ENCODE measurements at places on chromosomes 7 and 10.

DNA sequence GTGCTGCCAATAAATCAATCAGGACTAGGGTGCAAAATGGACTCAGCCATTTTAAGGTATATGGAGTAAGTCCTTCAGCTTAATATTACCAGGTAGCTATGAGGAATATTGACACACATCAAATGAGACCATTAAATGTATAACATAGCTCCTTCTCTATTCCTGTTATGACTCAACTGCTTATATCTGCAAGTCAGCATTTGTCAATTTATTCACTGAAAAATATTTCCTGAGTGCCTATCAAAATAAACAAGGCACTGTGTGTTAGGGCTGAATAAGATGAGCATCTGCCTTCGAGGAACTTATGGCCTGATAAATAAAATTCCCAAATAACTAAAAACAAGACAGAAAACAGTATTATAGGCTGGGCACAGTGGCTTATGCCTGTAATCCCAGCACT, 113.8 kb downstream of the CDK6 start:
- DNase-seq, result no peak

GRCh38 chr7:76356823-76357222, 2.0 kb downstream of the YWHAG start:
- DNase-seq, result no peak

GRCh38 chr10:132143162-132143561, 43.6 kb upstream of the DPYSL4 start:
- no peak for DNase-seq

DNA sequence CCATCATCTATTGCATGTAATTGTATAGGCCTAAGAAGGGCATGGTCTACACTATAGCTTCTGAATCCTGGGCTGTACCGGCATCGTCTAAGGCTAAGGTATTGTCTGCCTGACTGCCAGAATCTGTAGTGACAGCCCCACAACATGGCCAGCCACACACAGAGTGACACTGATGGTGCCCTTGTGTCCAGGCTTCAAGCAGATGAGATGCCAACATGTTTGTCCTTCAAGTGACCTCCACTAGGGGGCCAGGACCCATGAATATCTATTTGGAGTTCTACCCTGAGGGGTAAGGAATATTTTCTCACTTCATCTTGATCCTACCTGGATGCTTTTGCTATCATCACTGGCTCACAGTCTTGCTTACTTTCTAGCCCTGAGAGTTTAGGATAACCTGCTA, 1.5 kb downstream of the CYP3A7 start:
- no peak for DNase-seq

DNA sequence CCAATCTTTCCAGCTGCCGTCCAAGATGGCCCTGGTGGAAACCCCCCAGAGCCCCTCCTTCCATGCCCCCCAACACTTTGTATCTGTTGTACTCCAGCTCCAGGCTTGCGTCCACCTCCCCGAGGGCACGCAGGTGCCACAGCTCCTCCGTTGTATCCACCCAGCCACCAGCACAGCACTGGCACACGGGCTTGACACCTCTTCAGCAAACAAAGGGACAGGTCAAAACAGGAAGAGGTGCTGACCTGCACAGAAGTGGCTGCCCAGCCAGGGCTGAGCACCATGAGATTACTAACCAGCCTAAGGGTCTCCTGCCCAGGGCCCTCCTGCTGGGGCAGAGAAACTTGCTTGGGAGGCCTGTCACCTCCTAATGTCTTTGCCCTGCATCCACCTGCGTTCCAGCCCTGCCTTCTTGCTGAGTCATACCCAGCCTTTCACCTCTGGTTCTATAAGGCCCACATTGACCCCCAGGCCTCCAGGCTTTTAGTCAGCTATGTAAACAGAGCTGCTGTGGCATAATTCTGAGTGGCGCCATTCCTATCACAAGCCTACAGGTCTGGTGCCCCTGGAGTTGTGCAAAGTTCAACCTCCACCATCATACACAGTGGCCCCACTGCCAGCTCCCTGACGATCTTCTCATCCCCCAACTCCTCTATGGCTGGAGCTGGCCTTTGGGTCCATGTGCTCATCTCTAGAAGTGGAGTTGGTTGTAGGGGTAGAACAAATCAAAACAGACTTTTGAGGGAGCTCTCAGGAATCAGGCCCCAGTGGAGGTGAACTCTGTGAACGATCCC, 20.9 kb downstream of the SLC29A3 start:
- DNase-seq, result no peak

DNA sequence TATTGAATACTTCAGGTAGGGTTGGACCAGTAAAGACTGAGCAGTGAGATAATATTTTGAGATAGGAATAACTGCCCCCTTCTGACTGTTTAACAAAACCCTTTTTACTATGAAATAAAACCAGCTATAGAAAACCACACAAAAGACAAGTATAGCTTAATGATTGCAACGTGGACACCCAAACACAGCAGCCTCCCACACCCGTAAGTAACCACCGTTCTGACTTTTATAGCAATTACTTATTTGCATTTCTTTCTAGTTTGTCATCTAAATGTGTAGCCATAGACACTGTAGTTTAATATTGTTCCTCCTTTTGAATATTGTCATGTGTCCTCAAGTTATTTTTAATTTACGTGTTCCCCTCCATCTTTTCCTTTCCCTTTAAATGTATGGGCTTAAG, 42.9 kb upstream of the SYPL1 start:
- DNase-seq, result no peak

- DNase-seq, result no peak
These were observed 86.9 kb downstream of the EXOC4 start for GRCh38 chr7:133339772-133340171.

DNA sequence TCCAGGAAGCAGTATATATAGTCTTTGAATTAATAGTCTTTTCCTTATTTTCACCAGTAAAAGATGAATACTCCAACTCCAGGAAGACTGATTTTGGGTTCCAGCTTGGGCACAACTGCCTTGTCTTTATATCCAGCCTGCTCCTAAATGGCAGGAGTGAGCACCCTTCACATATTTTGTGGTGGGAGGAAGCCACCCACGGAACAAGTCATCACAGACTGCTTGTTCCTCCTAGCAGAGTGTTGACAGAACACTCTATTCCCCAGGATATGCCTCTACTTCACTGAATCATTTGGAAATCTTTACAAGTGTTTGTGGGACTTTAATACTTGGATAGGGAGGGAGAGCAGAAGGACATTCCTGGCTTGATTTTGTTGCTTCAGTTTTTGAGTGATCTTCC, 31.7 kb downstream of the ITPRID1 start:
- DNase-seq, result no peak

- no peak for DNase-seq
These were observed 12.0 kb upstream of the AQP1 start for GRCh38 chr7:30899630-30900029.

- DNase-seq, result no peak
These were observed 231.8 kb upstream of the CACNA2D1 start for GRCh38 chr7:82675396-82675795.

- DNase-seq, result no peak
These were observed 53.4 kb downstream of the EPC1 start for GRCh38 chr10:32293581-32293980.

DNA sequence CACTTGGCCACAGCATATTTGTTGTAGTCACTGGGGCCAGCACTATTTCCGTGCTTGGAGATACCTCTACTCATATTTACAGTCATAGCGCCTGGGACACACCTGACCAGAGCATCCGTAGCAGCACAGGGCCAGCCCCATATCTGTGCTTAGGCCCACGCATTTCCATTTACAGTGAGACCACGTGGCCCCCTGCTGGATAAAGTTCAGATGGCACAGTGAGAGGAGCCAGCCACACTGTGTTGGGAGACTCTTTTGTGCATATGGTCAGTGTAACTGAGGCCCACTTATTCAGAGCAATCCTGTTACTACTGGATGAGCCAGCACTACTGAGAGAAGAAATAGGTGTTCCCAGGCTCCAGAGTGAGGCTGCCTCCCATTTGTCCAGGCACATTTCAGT, 455.3 kb downstream of the REEP3 start:
- DNase-seq, result no peak

DNA sequence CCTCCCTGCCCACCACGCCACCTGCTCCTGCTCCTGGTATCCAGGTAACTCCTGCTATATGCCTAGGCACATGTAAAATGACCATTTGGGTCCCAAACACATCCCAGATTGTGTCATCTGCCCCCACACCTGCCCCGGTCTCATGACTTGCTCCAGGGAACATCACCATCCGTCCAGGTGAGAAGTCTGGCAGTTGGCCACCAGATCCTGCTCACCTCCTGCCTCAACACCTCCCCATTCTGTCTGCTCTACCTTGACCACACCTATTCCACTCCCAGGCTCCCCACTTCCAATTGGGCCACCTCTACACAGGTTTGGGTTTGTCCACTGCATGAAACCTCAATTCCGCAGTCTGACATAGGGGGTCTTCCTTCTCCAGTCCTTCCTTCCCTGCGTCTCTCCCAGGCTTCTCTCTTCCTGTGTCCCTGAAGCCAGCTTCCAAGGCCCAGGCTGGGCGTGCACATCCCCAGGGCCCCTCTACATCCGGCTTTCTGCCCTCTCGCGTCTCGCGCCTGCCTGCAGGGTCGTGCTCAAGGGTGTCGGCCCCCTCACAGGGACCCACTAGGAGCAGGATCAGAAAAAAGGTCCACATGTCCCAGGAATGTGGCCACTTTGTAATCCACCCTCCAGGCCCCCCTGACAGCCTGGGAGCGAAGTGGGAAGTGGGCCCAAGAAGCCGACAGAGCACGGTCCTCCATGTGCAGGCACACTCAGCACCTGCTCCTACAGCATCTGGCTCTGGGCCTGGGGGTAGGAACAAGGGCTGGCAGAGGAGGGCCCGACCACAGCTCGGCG, 49.3 kb upstream of the DAGLB start:
- DNase-seq, result no peak

DNA sequence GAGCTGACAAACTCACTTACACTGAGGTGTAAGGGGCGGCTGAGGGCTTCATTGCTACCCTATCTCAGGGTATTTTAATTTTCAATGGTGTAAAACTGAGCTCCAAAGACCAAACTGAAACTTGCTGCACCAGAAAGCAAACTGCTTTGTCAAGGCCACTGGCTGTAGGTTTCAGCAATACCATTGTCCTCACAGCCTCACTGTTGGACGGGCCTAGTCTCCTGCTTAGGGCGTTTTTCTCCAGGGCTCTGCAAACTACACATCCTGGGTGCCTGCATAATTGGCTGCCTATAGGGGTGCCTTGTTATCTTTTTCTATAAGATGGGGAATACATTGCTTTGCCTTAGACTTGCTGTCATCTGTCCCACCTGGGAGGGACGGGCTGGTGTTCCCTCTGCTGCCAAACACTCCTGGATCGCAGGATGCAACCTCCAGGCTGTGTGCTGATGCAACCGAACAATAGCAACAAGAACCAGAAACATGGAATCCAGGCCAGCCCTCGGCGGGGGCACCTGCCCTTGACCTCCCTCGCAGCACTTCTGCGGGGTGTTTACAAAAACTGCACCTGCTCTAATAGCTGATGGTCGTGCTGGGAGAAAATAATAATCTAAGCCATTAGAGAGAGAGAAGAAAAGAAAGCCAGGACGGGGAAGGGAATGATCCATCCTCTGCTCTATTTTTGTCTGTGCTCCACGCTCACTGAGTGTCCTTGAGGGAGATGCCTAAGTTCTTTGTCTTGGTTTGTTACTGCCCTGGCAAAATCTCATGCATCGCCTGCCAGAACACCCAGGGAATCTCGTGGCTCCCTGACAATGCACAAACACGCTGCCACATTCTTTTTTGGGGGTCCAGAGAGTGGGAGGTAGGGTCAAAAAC, 104.5 kb downstream of the GALNT17 start:
- DNase-seq, result no peak

- no peak for DNase-seq
These were observed 19.4 kb upstream of the PDGFA start for GRCh38 chr7:538764-539685.

GRCh38 chr7:152136686-152137085, 111.2 kb downstream of the GALNT11 start:
- no peak for DNase-seq
